ENCODE measurements at places on chromosomes 13 and 19.

DNA sequence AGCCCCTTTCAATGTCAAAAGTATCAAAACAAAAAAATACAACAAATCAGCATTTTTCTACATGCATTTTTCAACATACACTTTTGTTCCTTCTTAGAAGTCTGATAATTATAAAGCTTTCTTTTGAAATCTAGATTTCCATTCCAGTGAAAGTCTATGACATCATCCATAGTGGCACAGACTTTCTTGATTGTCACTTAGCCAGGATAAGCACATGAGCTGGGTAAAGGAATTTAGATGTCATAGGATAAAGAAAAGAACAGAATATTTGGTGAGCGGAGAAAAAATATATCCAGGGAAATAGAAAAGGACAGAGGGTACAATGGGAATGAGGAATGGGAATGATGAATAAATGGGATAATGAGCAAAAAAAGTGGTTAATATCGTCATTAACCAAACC lies 15.1 kb upstream of the TRPC4 start:
- DNase-seq: no peak

- DNase-seq: no peak
Observed at GRCh38 chr13:95507991-95508390, 44.5 kb upstream of the CLDN10 start.

GRCh38 chr19:19566306-19566705 lies 28.2 kb downstream of the CILP2 start:
- no peak for DNase-seq

GRCh38 chr13:99836291-99836690 lies 135.3 kb downstream of the ZIC5 start:
- DNase-seq: no peak

DNA sequence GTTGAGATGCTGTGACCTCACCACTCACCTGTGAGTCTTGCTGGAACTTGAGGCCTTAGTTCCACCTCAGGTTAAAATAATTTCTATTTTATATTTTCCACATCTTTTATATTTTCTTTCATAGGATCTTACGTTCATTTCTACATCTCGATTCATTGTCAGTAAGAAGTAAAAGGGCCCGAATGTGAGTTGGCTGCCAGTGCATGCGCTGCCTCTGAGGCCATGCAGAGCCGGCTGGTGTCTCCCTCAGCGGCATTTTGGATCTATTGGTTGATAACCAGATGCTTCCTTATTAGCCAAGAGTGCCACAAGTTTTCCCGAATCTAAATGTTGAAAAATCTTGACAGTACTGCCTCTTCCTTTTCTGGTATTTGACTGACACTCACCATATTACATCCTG lies 347.3 kb downstream of the TEX29 start:
- no peak for DNase-seq

- DNase-seq: no peak
Observed at GRCh38 chr13:113179374-113180230, 21.2 kb downstream of the PROZ start.

- no peak for DNase-seq
Observed at GRCh38 chr13:52797176-52797575, 51.3 kb downstream of the PCDH8 start.

- no peak for DNase-seq
Observed at GRCh38 chr19:13036366-13036976, 41.2 kb downstream of the NFIX start.

DNA sequence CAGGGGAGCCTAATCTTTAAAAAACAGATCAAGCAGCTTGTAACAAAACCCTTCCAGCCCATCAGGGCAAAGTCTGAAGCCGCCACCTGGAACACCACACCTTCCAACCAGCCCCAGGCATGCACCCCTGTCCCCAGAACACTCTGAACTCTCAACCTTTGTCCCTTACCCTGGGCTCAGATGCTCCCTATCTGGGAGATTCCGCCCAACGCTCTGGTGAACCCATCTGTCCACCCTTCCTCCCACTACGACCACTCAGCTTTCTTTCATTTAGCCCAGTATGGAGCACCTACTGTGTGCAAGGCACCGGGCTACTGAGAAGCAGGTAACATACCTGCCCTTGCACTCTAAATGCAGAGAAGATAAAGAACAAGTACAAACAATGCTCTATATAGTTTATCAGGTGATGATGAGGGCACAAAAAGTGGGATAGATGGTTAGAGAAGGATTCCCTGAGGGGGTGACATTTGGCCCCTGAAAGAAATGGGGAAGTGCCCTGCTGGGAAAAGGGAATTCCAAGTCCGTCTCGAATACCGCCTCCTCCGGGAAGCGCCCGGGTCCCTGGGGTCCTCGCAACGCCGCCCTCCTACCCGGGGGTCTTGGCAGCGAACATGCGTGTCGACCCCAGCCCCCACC lies 629 bp downstream of the PEPD start:
- DNase-seq: no peak

GRCh38 chr19:18450931-18451836 lies 13.3 kb upstream of the ISYNA1 start:
- DNase-seq: peak; percentile 91

DNA sequence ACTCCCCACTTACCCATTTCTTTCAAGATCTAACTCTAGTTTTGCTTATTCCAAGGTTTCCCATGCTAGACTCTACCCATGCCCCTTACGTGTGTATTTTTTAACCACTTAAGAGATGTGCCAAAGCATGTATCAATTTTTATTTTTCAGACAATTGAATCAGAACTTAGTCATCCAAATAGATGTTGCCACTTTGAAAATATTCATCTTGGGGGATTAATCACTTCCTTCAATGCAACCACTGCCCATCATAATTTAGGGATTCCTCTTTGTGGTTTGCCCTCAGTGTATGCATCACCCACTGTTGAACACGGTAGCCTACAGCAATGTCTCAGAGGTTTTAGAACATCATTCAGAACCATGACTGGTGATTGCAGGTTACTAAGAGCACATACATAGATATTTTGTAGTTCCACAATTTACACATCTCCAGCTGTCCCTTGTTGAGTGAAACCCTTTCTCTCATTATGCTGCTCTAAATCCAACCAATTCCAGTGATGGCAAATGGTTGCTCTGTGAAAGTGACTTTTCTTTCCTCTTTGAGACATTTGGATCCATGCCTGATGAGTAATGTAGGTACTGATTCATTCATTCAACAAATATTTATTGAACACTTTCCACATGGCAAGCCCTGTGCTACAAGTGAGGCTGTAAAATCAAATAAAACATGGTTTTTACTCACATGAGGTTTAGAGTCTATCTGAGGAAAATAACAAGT lies 60.6 kb upstream of the SERP2 start:
- DNase-seq: no peak

DNA sequence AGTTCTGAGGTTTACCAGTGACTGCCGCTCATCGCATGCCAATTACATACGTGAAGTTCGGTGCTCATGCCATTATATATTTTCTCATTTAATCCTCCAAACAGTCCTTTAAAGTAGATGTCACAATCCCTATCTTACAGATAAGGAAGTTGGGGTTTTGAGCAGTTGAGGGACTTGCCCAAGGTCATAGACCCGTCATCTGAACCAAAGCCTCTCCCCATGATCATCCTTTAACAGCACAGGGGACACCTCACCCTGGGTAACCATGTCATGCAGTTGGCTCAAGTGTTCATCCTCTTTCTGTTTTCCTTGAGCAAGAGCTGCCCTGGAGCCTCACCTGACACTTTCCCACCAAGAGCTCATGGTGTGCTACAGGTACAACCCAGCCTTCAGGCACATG lies 69.1 kb downstream of the HSPH1 start:
- no peak for DNase-seq

DNA sequence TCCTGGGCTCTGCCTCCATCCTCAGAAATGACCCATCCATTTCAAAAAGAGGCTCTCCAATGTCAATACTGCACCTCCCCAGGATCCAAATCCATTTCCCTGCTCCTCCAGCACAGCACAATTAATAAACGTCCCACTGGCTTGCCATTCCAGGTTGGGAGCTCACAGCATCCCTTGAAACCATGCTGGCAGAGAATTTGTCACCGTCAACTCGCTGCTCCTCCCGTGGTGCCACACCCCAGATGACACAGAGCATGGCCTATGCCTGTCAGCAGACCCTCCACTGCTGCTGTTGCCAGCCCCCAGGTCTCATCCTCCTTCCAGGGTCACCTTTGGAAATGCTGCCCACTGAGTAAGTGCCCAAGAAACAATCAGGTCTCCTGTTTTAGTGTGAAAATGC lies 53.0 kb upstream of the UQCRFS1 start:
- no peak for DNase-seq

DNA sequence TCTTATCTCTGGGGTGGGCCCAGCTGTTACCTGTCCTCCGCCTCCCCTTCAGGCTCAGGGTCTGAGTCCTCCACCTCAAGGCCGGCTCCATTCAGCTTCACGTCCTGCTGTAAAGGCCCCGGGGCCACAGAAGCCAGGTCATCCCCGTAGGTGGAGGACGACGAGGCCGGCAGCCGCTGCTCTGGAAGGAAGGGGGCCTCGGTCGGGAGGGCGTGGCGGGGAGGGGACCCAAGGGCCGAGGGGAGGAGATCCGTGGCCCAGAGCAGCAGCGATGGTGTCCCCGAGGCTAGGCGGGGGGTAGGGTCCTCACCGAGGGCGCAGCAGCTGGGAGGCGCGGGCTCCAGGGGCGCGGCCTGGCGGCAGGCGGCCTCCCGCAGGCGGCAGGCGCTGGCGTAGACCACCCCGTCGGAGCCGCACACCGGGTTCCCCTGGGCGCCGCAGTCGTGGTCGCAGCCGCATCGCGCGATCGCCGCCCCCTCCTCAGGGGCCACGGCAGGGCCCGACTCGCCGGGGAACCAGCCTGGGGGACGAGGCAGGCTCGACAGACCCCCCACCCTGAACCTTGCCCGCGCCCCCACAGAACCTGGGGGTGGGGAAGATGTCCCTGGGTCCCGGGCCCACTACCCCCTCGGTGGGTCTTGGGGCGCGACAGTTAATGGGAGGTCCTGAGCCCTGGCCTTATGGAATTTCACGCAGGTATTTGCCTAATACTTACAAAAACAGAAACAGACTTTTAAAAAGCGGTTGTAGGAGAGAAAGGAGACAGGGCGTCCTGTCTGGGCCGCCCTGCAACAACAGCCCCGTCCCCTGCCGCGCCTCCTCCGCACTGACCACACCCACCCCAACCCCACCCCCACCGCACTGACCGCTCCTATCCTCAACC lies 7.6 kb downstream of the F2RL3 start:
- DNase-seq: no peak

DNA sequence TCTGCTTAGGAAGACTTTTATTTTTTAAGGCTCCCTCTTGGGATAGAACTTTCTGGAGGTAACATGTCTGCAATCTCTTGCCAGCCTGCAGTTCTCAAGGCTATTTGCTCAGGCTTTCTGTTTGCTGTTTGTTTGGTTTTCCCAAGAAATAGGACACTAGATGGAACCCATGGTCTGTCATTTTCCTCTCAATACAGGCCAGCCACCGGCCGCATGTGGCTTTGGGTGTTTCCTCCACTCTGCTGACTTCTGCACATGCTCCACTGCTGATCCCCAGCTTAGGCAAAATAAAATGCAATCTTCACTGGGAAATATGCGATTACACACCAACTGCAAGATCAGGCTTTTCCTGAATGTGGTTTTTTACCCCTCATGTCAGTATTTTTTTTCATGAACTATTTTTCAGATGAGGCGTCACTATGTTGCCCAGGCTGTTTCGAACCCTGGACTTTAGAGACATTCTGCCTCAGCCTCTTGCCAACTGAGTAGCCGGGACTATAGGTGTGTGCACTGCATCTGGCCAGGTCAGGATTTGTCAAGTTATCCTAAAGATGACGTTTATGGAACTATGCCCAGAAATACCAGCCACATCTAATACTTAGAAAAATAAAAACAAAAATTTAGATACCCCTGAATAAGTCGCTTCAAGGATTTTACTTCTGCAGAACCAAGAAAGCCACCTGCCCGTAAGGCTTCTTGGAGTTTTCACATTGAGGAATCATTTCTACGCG lies 94.3 kb upstream of the PABPC3 start:
- DNase-seq: peak; percentile 62

GRCh38 chr13:30493658-30494381 lies 28.1 kb upstream of the HMGB1 start:
- DNase-seq: no peak

- no peak for DNase-seq
Observed at GRCh38 chr13:30705680-30706079, 29.7 kb upstream of the ALOX5AP start.

- DNase-seq: peak; percentile 73
Observed at GRCh38 chr19:5048727-5049553, 80.0 kb downstream of the KDM4B start.

- no peak for DNase-seq
Observed at GRCh38 chr13:98297051-98297450, 120.0 kb upstream of the RNF113B start.
